HuH-7.5 (cell line): ENCODE measurements at places on chromosomes 7 and 10.

DNA sequence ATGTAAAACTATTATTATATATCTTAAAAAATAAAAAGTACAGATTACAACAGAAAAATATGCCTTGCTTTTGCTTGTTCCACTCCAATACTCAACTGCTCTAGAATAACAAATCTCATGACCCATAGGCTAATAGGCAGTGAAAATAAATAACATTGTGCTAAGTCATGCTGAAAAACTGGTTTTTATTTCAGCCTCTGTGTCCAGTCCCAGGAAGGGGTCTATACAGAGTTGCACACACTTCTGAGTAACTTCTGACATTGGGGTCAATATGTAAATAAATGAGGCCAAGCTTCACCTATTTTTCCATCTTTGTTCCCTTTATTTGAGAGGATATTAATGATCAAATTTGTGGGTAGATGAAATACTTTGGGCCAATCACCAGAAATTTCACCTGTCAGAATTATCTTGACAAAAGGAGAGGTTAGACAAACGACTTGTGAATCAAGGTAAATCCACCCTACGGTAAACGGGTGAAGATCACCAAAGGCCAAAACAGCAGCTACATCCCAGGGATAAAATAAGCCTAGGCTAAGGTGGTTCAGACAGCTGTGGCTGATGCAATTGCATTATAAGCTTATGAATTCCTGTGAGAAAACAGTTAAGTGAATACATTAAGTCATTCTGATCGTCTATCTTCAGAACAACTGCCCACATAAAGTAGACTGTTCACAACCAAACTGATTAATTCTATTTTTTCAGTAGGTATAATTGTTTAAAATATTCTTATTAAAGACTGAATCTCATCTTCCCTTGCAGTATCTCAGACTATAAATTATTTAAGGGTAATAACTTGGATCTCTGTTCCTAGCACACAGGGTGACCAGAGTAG, 87.5 kb downstream of the UBE2H start:
- DNase-seq = no peak

GRCh38 chr7:151058781-151059366, 515 bp upstream of the SLC4A2 start:
- no peak for DNase-seq

DNA sequence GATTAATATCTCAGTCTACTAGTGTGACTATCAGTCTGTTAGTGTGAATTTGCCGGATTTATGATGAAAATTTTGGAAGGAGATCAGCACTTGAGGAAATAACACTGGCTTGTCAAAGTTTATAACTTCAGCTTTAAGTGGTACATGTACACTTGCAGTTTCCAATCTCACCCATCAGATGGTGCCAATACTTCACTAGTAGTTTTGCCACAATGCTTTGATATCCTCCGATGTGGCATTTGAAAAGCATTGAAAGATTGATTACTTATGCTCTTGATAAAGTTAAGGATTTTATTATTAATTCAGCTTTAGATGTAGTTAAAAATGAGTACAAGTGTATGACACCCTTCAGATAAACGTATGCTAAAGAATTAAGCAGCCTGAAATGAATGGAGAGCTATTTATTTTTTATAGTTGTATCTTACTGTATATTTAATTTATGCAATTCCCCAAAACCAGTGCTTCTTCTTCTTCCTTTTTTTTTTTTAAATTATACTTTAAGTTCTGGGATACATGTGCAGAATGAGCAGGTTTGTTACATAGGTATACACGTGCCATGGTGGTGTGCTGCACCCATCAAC, 98.2 kb downstream of the ANLN start:
- DNase-seq = no peak

- DNase-seq = no peak
Observed at GRCh38 chr7:101235522-101235921, 2.1 kb downstream of the CLDN15 start.

- DNase-seq = no peak
Observed at GRCh38 chr7:121936951-121937623, 64.1 kb downstream of the PTPRZ1 start.

DNA sequence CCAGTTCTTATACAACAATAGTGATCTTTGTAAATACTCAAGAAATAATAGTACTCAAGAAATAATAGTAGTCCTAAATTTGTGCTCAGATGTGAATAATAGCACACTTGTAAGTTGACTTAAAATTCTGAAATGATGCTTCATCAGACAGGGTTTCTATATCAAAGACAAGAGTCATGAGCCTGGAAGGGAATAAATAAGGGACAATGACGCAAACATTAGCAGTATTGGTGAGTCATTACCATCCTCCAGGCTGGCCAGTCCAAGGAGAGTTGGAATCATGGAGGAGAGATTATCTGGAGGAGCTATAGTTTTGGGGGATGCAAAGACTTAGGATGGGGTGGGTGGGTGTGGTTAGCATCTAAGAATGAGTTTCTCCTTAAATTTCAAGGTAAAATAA, 6.1 kb upstream of the SH3PXD2A start:
- DNase-seq = no peak

GRCh38 chr7:96658022-96658412, 51.6 kb downstream of the SEM1 start:
- no peak for DNase-seq

GRCh38 chr7:34338961-34339526, 319.0 kb upstream of the NPSR1 start:
- no peak for DNase-seq

DNA sequence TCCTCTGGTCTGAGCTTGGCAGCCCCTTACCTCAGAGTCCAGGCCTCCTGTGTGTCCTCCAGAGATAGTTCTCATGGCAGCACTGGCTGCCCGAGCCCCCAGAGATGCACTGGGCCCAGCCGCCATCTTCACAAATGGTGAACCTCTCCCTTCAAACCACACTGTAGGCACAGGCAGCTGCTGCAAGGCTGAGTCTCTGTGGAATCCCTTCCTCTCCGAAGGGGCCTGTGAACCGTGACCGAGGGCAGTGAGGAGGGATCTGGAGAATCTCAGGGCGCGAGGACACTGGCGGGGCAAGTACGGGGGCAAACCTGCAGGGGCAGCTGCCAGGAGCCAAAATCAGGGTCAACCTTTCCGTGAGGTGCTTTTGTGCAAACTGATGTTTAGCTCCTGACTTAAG, 69.5 kb upstream of the CFAP46 start:
- DNase-seq = no peak

GRCh38 chr10:128779416-128779815, 653.2 kb upstream of the MKI67 start:
- DNase-seq = no peak

GRCh38 chr7:7425321-7425720, 110.4 kb downstream of the COL28A1 start:
- no peak for DNase-seq

- no peak for DNase-seq
Observed at GRCh38 chr10:100647928-100648327, 97.5 kb upstream of the PAX2 start.

GRCh38 chr7:37832194-37832593, 16.2 kb upstream of the NME8 start:
- no peak for DNase-seq

GRCh38 chr10:61028861-61029361, 84.9 kb upstream of the RHOBTB1 start:
- no peak for DNase-seq

- DNase-seq = no peak
Observed at GRCh38 chr10:98242823-98243222, 25.2 kb downstream of the LOXL4 start.

DNA sequence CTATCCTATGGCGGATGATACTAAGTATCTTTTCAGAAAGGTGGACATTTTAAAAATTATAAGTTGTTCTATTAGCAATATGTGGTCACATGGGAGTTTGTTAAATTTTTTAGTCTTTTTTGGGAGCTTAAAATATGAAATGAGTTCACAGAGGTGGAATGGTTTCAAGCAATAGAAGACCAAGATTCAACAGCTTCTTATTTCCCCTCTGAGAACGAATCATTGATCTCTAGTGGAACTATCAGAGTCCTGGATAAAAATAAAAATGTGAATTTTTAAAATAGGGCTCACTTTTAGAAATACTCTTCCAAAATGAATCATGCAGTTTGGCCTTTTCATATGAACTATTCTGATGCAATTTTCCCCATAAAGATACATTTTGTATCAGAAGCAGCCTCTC, 467.7 kb upstream of the KLF6 start:
- no peak for DNase-seq

- DNase-seq = no peak
Observed at GRCh38 chr7:88167223-88167622, 52.6 kb downstream of the SRI start.

GRCh38 chr7:40525764-40526163, 391.0 kb downstream of the SUGCT start:
- no peak for DNase-seq

- DNase-seq = no peak
Observed at GRCh38 chr10:71878327-71879034, 27.4 kb upstream of the PSAP start.
